ENCODE measurements at places on chromosomes 1 and 21.

- peak overlapping the region; percentile 38 for H3K4me3 ChIP-seq
- no peaks in the 10 kb centered on the region for H3K36me3 ChIP-seq
- no peaks in the 10 kb centered on the region for H3K27me3 ChIP-seq
- no peak for DNase-seq
- peak overlapping the region; percentile 99 for H3K27ac ChIP-seq
These were observed 49.8 kb downstream of the ADAMTS1 start for GRCh38 chr21:26795412-26795805.

DNA sequence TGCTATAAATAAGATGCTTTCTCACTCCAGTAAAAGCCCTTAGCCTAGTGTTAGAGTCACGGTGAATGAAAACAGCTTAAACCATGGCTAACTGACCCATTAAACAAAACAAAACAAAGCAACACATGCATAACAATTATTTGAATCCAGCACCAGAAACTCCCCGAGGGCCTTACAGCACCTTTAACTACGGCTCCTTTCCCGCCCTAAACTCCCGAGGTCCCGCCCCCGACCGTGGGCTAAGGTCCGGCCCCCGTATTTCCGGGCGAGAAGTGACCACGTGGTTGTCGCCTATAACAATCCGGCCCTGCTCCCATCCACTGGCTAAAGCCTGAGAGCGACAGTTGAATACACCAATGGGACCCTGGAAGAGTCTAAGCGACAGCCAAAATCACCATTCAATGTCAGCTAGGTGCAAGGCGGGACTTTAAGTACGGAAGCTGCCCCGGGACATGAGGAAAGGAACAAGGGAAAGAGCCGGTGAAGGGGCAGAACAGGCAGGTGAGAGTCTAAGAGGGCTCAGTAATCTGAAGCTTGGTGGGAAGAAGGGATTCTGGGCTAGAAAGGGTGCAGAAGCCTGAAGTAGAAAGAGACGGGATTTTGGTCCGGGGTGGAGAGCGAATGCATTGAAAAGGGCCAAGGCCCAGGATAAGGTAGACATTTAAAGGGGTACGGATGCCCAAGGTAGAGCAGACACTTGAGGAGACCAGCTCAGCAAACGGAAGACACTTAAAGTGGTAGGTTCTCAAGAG, at the start of gene FLAD1:
TSS of gene FLAD1 (plus strand) at position 448 of the 752 bp plus-strand sequence. CDS start 351 bp downstream, outside the sequence.
- H3K4me3 ChIP-seq, result peak within 1 kb of the TSS; percentile 70
- peaks cover 30% of the 10 kb centered on the region for H3K36me3 ChIP-seq
- peak; percentile 99 for DNase-seq
- H3K27ac ChIP-seq, result peak within 1 kb of the TSS; percentile 31
- no peaks in the 10 kb centered on the region for H3K27me3 ChIP-seq

DNA sequence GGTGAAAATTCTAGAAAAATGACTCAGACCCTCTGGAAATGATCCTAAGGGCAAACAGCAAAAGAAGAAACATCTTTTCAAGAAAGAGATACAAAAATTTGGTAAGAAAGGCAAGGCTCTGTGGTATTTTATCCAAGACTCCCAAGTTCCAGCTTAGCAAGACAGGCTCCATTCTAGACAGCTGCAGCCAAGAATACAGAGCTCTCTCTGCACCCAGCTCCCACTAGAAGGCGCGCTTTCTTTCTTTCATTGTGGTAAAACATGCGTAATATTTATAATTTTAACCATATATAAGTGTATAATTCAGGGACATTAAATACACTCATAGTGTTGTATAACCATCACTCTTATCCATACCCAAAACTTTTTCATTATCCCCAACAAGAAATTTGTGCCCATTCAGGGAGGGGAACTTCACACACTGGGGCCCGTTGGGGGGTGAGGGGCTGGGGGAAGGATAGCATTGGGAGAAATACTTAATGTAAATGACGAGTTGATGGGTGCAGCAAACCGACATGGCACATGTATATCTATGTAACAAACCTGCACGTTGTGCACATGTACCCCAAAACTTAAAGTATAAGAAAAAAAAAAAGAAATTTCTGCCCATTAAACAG, 2.2 kb upstream of the HFM1 start:
- H3K27ac ChIP-seq, result no peak overlapping the region
- H3K27me3 ChIP-seq, result no peaks in the 10 kb centered on the region
- DNase-seq, result no peak
- H3K4me3 ChIP-seq, result no peak overlapping the region

DNA sequence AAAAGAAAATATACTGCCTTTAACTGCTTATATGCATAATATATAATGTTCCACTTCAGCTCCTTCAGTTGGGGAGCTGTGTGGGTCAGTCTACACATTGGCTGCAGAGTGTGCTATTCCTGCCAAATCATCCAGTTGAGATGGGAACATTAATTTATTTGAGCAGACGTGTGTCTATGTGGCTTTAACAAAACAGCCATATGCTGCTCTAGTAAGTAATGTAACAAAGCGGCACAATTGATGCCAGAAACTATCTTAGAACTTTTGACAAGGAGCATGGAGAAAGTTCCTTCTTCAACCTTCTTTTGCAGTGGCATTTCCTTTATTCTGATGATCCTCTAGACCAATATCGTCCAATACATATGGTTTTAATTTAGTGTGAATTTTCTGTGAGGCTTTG, 285.9 kb upstream of the C1orf87 start:
- no peaks in the 10 kb centered on the region for H3K27me3 ChIP-seq
- H3K27ac ChIP-seq, result no peak overlapping the region
- H3K4me1 ChIP-seq, result no peaks in the 10 kb centered on the region
- no peak for DNase-seq
- H3K36me3 ChIP-seq, result no peaks in the 10 kb centered on the region

GRCh38 chr21:18810136-18810535, 406.6 kb upstream of the TMPRSS15 start:
- no peak overlapping the region for H3K27ac ChIP-seq
- no peak overlapping the region for H3K4me3 ChIP-seq
- no peak for DNase-seq
- H3K4me1 ChIP-seq, result no peaks in the 10 kb centered on the region
- no peaks in the 10 kb centered on the region for H3K27me3 ChIP-seq
- H3K36me3 ChIP-seq, result no peaks in the 10 kb centered on the region

DNA sequence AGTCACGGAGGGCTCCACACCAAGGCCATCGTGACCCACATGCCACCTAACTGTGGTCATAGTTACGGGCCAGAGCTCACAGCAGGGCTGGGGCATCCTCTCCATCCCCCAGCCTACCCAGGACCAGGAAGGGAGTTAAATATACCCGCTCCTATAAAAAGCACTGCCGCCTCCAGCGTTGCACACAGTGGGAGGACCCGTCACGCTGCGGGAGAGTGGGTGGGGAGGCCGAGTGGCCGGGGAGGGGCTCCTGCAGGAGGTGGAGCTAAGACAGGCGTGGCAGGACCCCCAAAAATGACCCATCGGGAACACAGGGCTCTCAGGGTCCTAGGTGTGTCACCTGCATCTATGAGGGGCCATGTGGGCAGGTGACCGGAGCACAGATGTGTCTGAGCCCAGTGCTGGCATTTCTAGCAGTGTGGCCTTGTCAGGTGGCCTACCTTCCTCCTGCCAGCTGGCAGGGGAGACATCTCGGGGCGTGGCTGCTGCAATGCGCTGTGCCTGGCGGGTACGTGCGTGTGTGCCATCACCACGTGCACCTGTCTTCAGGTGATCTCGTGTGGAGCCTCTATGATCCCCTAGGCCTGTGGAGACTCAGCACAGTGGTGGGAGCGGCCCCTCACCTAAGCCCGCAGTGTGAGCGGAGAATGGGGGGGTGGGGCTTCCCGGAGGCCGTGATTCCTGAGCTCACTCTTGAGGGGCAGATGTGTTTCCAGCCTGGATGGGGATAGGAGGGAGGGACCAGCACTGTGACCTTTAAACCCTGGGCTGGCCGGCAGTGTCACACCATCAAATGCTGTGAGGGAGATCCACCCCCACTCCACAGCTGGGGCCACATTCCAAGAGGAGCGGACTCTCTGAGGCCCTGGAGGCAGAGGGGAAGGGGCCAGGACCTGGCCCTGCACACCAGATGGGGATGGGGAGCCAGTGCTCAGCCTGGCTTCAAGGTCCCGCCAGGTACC, 17.7 kb downstream of the AGRN start:
- H3K27ac ChIP-seq, result no peak overlapping the region
- H3K27me3 ChIP-seq, result no peaks in the 10 kb centered on the region
- no peaks in the 10 kb centered on the region for H3K4me1 ChIP-seq
- DNase-seq, result no peak

DNA sequence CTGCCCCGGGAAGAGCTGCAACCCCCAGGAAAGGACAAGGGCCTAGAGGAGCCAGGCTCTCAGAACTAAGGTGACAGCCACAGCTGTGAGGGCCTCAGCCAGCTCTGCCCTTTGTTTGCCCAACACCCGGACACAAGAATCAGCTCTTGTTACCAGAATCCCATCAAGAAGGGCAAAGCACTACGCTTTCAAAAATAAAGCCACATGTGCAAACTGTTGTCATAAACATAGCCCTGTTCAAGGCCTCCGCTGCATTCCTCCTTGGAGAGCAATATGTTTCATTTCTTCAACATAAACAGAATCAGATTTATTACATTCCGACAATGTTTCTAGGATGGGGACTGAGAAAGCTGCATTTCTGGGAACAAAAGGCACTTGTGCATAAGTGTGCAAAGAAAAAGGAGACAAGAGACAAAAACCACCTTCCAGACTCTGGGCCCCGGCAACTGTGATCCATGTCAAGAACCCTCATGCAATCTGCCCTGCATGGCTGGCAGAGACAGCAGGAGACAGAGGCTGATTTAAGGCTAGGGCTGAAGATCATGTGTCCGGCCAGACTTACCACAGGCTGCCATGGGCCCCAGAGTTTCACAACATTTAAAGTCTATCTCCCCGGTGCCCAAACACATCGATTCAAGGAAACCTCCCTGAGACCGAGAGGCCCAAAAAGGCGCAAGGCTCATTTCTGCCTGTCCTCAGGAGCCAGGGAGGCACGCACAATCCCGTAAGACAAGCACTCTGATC, 71.0 kb downstream of the SSBP3 start:
- H3K27me3 ChIP-seq, result no peaks in the 10 kb centered on the region
- H3K36me3 ChIP-seq, result no peaks in the 10 kb centered on the region
- peaks cover 74% of the 10 kb centered on the region for H3K4me1 ChIP-seq
- H3K27ac ChIP-seq, result peak overlapping the region; percentile 97
- peak; percentile 95 for DNase-seq

- no peaks in the 10 kb centered on the region for H3K36me3 ChIP-seq
- no peaks in the 10 kb centered on the region for H3K4me1 ChIP-seq
- H3K4me3 ChIP-seq, result no peak overlapping the region
- no peak for DNase-seq
- no peak overlapping the region for H3K27ac ChIP-seq
These were observed 183.6 kb downstream of the GIPC2 start for GRCh38 chr1:78229344-78229743.

- H3K4me3 ChIP-seq, result peak overlapping the region; percentile 97
- peak; percentile 72 for DNase-seq
- H3K4me1 ChIP-seq, result peaks cover 8% of the 10 kb centered on the region
- no peaks in the 10 kb centered on the region for H3K36me3 ChIP-seq
- H3K27ac ChIP-seq, result peak overlapping the region; percentile 92
These were observed 33.3 kb downstream of the DNTTIP2 start for GRCh38 chr1:93845538-93846205.

DNA sequence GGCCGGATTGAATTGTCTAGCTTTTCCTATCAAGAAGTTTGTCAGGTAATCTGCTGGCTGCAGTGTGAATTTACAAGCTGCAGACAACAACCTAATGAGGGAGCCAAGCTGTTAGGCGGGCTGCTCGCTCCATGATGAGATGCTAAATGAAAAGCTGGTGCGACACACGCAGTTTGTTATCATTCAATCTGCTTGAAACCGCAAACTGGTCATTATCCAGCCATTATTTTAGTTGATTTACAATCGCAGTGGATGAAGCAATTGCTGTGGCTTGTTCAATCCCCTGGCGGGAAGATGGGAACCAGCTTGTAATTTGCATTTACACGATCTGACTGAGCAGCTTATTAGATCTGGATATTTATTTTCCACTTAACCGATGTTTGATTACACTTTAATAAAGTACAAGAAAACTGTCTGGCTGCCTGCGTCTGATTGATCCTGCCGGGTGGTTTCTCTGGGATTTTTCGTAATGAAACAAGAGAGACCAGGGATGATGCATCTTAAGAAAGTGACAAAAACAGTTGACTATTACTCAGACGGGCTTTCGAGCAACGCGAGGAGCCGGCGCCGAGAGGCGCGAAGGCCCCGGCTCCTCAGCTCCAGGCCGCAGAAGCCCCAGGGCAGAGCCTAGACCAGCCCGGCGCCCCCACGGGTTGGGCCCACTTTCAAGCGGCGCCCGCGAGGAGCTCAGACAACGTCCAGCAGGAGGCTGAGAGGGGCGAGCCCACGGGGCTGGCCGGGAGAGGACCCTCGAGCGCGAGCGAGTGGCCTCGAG, 118.0 kb upstream of the BARHL2 start:
- H3K36me3 ChIP-seq, result no peaks in the 10 kb centered on the region
- no peaks in the 10 kb centered on the region for H3K4me1 ChIP-seq
- no peak overlapping the region for H3K4me3 ChIP-seq
- no peak overlapping the region for H3K27ac ChIP-seq
- DNase-seq, result no peak
- no peaks in the 10 kb centered on the region for H3K27me3 ChIP-seq

DNA sequence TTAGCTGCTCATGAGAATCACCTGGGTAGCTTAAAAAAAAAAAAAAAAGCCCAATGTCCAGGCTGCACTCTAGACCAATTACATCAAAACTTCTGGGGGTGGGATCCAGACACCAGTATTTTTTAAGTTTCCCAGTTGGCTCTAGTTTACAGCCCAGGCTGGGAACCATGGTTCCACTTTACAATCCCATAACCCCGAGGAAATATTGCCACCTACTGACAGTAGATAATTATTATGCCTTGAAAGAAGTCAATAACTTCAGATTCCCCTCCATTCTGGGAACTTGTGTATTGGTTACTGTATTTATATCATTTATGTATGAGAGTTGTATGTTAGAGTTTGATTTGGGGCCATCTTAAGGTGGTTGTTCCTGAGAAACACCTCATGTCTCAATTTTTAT, 100.2 kb downstream of the SPATA46 start:
- no peaks in the 10 kb centered on the region for H3K27me3 ChIP-seq
- H3K36me3 ChIP-seq, result no peaks in the 10 kb centered on the region
- no peak overlapping the region for H3K4me3 ChIP-seq
- no peak for DNase-seq
- H3K27ac ChIP-seq, result no peak overlapping the region
- H3K4me1 ChIP-seq, result no peaks in the 10 kb centered on the region

DNA sequence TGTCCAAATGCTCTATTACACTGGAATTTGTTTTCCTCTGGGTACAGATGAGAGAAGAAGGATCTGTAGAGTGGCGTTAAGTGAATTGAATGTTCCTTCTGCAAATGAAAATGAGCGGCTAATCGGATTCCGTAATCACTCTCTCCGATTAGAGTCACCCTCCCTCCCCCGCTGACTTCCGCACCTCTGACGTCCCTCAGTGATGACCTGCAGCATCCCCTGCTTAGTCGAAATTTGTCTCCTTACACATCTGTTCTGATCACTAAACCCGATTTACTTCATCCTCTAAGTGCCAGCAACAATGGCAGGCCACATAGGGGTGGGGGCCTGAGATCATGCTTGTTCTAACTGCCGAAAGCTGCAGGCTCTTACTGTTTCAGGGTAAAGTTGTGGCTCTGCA, 378.7 kb downstream of the SEC16B start:
- no peaks in the 10 kb centered on the region for H3K27me3 ChIP-seq
- H3K4me1 ChIP-seq, result no peaks in the 10 kb centered on the region
- DNase-seq, result no peak
- no peaks in the 10 kb centered on the region for H3K36me3 ChIP-seq

Measured in SJCRH30 (cell line).